SK-N-MC (cell line): ENCODE measurements at places on chromosomes 7 and 10.

DNA sequence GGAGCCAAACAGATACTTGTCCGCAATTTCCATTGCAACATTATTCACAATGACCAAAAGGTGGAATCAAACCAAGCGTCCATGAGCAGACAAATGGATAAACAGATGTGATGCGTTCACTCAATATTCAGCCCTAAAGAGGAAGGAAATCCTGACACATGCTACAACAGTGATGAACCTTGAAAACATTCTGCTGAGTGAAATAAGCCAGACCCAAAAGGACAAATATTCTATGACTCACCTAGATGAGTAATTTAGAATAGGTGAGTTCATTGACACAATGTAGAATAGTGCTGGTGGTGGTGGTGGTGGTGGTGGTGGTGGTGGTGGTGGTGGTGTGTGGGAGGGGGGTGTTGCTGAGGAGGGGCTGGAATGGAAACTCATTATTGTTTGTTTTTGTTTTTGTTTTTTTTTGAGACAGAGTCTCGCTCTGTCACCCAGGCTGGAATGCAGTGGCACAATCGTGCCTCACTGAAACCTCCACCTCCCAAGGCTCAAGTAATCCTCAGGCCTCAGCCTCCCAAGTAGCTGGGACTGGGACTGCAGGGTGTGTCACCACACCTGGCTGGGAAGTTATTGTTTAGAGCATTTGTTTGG is 28.6 kb downstream of the SMKR1 start:
- DNase-seq, result no peak

DNA sequence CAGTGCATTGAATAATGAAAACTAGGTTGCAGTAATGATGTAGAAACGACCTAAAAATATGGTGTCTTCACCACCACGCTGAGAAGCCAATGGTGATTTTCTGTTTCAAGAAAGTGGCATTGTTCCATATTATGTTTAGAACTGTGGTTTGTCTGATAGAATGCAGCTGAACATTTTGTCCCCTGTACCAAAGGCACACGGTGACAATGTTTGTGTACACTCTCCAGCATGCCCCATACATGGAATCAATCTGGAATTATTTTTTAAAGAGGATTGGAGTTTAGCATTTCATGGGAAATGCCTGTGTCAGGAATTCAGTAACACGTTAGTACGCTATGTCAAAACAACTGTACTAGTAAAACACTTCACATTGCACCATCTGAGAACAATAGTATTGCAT is 237.4 kb upstream of the AUTS2 start:
- DNase-seq, result no peak

- DNase-seq, result no peak
These were observed 124.7 kb downstream of the ELMO1 start for GRCh38 chr7:37323966-37324365.

DNA sequence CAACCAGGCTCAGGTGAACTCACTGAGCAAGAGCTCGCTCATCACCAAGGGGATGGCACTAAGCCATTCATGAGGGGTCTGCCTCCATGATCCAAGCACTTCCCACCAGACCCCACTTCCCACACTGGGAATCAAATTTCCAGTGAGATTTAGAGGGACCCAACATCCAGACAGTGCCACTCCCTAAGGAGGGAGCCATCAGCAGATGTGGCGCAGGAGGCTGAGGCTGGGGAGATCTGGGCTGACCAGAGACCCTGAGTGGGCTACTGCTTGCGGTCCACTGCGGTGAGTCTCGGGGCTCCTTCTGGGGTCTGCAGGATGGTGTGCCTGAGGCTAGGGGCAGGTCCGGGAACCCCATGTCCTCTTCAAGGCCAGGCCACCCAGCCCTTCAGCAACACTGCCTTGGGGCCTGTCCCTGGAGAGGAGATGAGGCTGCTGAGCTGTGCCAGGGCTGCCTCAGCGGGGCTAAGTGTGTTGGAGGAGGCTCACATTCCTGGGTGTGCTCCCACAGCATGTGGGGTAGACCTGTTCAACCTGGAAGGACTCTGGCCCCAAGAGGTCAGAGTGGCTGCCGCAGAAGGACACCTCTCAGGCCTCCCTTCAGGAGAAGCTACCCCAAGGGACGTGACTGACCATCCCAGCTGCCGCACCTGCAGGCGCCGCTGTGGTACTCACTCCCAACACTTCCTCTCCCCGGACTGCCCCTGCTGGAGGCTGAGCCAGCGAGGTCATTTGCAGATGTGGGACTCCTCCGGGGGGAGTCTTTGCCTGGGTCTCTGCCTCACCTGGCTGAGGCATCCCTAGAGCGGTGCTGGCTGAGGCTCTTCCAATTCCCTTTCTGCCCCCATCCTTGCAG is 22.3 kb upstream of the PCBD1 start:
- no peak for DNase-seq

DNA sequence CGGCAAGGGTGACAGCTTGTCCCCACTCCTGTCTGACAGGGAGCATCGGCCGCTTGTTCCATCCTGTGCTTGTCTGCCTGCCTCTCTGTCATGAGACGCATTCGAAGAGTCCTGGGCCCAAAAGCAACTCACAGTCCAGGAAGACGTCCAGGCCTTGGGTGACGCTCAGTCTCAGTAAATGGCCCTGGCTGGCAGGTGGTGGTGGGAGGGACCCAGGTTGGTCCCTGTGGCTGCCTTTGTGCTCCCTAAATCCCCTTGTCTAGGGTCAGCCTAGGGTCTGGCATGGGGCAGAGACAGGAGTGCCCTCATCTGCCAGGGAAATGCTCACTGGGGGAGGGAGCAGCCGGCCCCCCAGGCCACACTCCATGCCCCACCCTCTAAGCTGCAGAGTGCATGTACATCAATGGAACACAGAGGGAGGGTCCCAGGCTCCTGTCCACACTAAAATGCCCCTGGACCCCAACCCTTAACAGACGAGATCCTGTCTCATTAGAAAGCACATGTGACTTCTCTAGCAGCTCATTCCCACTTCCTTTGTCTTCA is 295.2 kb upstream of the ZNF32 start:
- DNase-seq, result no peak

- DNase-seq, result no peak
These were observed 52.2 kb upstream of the KCNIP2 start for GRCh38 chr10:101895781-101896180.

- no peak for DNase-seq
These were observed at the start of gene CPA4 for GRCh38 chr7:130292682-130293257. CPA4 (plus strand) TSS chr7:130293161; CDS start chr7:130293181, 20 bp downstream.

DNA sequence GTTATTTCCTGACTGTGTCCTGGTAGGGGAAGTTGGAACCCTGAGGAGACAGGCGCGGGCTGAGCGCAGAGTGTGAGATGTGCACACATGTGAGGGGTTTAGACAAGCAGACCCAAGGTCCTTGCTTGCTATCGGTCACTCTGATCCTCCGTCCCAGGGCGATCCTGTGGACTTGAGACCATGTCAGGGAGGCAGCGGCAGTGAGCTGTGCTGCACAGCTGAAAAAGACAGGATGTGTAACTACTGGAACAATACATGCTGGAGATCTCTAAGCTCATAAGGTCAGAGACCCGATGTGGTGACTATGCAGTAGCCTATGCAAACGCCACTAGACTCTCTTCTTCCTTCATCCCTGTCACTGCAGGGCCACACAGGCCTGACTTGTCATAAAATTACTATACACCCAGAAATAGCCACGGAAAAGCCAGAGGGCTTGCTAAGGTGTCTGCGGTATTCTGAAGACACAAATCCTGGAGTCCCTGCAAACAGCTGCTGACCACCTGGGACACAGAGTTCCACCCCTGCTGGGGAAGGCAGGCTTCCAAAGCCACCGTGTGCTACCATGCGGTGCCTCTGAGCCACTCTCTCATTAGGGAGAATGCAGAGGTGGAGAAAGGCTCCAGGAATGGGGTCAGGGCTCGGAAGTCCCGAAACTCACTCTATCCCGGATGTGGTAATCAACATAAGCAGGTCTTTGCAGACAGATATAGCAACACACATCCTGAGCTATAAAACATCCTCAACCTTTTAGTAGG is 91.1 kb upstream of the DDC start:
- DNase-seq, result no peak

- no peak for DNase-seq
These were observed 46.3 kb upstream of the RNF216 start for GRCh38 chr7:5827755-5828154.

GRCh38 chr10:30057894-30058556 is 1.4 kb downstream of the JCAD start:
- no peak for DNase-seq

DNA sequence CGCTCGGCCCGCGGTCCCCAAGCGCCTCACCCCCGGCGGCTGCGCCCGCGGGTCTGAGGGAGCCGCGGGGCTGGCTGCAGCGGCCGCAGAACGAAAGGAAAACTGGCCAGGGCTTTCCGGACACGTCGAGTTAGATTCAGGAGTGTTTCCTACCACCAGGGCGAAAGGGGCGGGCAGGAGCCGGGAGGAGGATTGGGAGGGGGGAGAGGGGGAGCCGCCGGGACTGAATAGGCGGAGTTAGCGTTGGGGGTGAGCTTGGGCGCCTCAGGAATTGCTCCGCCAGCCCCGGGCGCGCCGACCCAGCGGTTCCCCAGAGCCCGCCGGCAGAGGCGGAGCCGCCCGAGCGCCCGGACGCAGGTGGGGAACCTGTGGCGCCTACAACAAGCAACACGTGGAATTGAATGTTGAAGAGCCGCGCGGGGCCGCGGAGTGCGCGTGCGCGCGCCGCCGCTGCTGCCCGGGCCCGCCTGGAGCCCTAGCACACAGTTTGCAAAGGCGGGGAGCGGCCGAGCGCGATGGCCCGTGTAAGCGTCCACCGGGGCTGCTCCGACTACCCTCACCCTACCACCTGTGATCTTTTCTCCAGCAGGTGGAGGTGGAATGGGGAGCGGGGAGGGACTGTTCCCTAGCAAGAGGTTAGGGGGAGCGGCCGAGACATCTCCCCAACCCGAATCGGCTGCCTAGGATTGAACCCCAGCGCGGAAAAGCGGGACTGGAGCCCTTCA is at the start of gene CADPS2:
CADPS2 (minus strand) TSS at position 104 of the 725 bp plus-strand sequence. CDS start 123 bp downstream, outside the sequence.
- DNase-seq, result no peak

DNA sequence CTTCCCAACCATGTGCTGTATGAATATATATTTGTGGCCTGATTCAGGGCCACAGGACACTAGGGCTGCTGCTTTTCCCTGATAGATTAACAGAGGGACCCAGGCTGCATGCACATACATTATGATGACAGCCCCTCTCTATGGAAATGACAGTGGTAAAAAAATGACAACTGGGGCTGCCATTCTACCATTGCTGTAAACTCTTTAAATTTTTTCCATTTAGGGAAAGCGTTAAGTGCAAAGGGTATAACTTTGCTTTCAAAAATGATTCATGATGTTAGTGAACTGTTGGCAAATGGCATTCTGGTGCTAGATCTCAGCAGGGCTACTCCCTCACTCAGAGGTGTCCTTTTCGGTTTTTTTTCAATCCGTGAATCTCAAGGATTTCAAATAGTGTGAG is 4.2 kb downstream of the CTBP2 start:
- DNase-seq, result no peak

DNA sequence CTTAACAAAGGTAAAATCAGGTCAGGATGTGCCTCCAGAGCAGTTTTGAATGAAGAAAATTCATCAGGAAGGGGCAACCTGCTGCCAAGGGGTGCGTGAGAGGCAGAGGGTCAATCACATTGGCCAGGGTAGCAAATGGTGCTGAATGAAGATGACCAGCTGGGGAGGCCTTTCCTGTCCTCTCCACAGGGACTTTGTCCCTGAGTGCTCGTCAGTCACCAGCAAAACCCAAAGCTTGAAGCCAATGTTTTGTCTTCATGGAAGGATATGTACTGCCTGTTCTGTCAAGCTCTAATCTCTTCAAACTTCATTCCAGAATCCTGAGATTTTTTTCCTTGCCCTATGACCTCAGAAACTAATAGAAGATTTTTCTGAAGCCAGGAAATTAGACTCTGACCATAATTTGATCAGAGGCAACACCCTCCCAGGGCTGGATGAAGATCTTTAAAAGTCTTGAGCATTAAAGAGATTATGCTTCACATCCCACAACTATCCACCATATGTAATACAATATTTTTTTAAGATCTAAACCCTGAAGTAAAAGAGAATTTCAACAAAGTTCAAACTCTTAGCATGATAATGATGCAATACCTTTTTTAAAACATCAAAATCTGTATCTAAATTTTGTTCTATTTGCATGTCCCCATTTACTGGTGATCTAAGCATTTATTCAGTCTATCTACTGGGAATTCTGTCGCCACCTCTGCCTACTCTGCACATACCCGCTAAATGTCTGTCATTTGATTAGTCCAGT is 243.0 kb downstream of the SNX13 start:
- no peak for DNase-seq

DNA sequence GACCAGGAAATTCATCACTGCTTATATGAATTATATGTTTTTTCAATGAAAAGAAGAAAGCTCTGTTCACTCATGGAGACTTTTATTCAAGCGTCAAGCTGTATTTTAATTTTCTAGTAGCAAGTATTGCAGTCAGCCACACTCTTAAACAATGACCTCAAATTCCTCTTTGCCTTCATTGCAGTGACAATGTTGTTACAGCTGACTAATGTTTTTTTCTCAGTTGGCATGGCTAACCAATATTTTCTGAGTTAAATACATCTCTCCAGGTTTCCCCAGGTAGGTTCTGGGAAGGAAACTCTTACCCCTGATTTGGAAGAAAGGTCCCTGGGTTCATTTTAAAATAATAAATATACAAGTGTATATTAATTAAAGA is 241.5 kb downstream of the WDR11 start:
- DNase-seq, result no peak

DNA sequence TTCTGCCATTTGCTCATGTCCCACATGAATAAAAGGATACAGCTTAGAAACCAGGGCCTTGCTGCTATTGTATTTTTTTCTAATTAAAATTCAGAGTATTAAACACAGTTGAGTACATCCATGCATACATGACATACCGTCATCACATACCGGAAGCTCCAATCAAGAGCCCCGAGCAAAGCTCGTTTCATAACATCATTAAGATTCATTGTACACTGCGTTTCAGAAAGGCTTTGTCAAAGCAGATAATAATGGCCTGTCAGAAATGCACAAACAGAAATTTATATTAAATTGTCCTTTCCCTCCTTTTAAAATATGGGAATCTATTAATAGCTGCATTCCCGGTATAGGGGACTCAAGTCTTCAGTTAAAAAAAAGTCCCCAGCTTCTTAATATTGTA is 103.4 kb downstream of the PRTFDC1 start:
- DNase-seq, result no peak

DNA sequence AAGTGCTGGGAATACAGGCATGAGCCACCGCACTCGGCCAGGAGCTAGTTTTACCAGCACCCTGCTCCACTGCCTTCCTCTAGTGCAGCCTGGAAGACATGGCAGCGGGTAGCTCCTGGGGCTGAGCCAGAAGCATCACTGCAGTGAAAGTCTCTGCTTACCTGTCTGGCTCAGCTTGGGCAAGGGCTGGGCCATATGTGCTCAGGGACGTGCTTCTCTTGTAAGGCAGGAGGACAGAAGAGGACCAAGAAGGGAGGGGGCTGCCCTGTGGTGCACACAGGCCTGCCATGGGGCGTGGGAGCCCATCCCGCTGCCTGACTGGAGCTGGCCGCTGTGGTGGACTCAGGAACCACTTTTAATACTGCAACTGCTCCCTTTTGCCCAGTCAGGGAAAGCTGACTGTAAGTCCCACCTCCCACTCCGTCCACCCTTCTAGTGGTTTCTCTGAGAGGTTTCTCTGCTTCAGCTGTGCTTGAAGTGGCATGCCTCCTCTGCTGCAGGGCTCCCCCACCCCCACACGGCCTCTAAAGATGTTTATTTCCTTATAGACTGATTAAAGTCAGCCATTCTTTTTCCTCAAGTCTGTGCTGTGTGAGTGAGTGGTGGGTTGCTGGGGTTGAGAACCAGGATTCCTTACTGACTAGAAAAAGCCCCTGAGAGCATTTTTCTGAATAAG is 25.3 kb upstream of the C10orf95 start:
- no peak for DNase-seq

GRCh38 chr7:128011131-128011661 is 20.0 kb downstream of the LRRC4 start:
- DNase-seq, result no peak
